ENCODE measurements at places on chromosomes 6 and 20. TPM values are rescaled to one million over a fixed set of nuclear protein-coding genes. Genes with fewer than 3 reads are reported as not detected.
A peak's percentile ranks its signal among the peaks of the same experiment; 100 is the strongest.

DNA sequence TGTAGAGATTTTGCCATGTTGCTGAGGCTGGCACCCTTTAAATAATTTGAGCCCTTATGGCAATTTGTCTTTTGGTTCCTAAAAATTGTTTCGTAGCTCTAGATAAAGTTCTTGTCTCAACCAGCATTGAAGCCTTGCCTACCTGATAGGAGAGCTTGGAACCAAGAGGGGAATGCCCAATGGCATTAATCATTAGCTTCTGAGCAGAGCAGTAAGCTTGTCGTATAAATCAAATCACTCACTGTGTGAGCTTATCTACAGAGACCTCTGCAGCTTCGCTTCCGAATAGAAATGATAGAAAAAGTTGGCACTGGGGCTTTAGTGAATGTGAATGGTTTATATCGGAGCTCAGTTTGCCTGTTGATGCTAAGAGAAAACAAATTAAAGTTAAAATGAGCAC lies 10.7 kb downstream of the ANKRD6 start:
- no peak for DNase-seq

TINAG gene
- not detected for total RNA-seq

PNLDC1 gene
- total RNA-seq = 0.30 TPM

DNA sequence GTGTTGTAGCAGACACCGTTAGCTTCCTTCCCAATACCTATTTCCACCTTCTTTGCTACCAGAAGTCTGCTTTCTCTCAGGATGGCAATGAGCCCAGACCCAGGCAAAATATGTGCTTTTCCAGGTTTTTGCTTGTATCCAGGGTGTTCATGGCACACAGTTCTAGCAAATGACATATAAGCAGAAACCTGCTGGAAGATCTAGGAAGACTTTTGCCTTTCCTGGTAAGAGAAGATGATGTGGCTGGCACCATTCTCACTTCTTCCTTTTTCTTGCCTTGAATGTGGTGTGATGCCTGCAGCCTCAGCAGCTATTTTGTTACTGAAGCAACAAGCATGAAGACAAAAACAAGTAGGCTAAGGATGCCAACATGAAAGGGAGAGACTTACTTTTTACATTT lies 19.2 kb upstream of the TBC1D22B start:
- DNase-seq = no peak

- DNase-seq = no peak
Measured at GRCh38 chr20:50211091-50211490, 20.5 kb downstream of the CEBPB start.

NFYA gene
- total RNA-seq = 33.8 TPM

CFB gene
- 0.37 TPM for total RNA-seq

DNA sequence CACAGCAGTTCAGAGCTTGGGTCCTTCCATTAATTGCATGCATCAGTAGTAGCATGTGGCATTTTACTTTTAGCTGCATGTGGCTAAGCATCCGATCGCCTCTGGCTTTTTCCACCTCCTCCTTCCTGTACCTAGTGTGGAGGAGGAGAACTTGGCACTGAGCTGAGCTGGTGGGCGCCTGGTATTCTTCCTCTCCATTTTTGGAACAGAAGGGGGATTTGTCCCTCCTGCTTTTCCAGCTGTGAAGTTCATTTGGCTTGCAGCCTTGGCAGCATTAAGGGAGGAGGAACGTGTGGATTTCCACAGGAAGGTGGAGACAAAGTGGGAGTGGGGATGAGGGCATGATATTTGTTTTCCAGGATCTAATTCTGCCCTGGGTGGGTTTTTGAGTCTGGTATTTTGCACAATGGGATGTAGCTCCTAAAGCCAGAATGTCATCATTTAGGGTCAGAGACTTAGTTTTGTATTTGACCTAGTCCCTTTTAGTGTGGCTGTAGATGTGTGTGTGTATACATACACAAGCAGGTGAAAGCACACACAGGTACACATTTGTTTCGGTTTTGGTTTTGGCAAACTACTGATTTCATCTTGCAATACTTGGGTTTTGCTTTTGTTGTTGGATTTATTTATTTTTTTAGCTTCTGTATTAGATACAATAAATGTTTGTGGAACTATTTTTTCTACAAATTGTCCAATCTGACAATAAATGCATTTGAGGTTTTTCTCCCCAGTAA lies 90.0 kb downstream of the SASH1 start:
- no peak for DNase-seq

- peak; percentile 74 for DNase-seq
Measured at GRCh38 chr20:49384437-49385434, 97.7 kb downstream of the KCNB1 start.

MOXD1 gene
- not detected for total RNA-seq

ARMH2 gene
- 1.8 TPM for total RNA-seq

DNA sequence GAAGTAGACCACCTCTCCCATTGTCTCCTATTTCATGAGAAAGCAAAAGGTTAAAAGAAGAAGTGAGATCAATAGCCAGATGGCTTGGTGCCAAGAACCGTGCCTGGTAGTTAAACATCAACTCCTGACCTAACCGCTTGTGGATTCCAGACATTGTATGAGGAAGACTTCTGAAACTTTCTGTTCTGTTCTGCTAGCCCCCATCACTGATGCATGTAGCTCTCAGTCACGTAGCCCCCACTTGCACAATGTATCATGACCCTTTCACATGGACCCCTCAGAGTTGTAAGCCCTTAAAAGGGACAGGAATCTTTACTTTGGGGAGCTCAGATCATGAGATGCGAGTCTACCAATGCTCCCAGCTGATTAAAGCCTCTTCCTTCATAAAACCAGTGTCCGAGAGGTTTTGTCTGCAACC lies 301.2 kb downstream of the RNGTT start:
- no peak for DNase-seq

- DNase-seq = peak; percentile 29
Measured at GRCh38 chr6:151286214-151286613, 46.4 kb downstream of the AKAP12 start.
